ENCODE measurements at places on chromosomes 3 and 15.

- DNase-seq = no peak
These were observed 1.1 kb upstream of the GPR149 start for GRCh38 chr3:154431043-154431442.

DNA sequence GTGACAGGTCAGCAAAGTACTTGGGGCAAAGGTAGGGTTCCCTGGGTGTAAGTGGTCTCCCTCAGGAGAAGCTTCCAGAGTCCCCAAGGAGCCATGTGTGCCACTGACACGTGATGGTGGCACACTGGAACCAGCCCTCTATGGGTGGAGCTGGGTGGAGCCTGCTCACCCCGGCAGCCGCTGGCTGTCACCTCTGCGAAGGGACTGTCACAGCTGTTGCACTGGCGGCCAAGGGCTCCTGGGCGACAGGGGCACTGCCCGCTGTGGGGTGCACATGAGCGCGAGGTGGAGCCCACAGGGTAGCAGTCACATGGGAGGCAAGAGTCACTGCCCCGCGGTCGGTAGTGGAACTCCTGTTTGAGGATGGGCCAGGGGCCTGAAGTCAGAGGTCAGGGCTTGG, 12.0 kb downstream of the CELSR3 start:
- DNase-seq = no peak

DNA sequence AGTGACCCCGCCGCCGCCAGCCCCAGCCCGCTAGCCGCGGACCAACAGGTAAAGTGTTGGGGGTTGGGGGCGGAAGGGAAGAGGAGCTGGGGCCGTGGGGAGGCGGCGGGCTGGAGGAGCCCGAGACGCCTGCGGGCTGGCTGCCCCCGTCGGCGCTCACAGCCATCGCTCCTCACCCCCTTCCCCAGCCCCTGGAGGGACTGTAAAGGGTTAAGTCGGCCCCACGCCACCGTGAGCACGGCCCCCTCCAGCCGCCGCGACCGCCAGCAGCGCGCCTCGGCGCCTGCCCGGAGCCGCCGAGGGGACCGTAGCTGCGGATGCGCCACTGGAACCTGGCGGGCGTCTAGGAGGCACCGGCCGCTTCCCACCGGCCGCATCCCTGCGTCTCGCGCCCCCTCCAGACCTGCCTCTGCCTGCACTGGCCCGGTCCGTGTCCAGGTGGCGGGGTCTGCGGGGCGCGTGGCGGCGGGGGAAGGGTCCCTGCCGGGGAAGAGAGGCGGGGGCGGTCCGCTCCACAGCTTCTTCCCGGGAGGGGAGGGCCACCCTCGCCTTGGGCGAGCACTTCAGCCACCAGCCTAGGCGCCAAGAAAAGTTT, 522 bp downstream of the MED12L start:
- DNase-seq = no peak

- no peak for DNase-seq
These were observed 31.3 kb upstream of the FAH start for GRCh38 chr15:80121546-80121945.

- DNase-seq = no peak
These were observed 9.0 kb downstream of the ZIC4 start for GRCh38 chr3:147397155-147397874.

DNA sequence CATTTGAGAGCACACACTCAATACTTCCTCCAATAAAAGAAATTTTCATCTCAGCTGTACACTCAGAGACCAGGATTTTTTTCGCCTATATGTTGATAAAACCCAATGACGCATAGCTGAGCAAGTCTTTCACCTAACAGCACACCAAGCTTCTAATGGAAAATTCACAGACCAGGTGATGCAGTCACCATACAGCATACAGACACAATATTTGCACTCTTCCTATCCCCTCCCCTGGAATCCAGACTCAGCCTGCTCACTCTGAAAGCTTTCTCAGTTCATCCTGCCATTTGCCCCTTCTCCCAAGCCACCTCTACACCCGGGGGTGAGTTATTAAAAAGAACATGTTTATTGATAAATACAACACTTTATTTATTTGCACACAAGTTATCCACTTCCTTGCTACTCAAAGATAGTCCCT, 1.7 kb downstream of the TBC1D5 start:
- DNase-seq = no peak

GRCh38 chr15:73175382-73175781, 123.1 kb downstream of the NEO1 start:
- no peak for DNase-seq

GRCh38 chr3:130894130-130894985, 474 bp downstream of the ATP2C1 start:
- DNase-seq = no peak

- no peak for DNase-seq
These were observed 103.6 kb downstream of the ADAMTS9 start for GRCh38 chr3:64584179-64584578.

GRCh38 chr15:89381331-89381730, 46.7 kb upstream of the POLG start:
- no peak for DNase-seq

DNA sequence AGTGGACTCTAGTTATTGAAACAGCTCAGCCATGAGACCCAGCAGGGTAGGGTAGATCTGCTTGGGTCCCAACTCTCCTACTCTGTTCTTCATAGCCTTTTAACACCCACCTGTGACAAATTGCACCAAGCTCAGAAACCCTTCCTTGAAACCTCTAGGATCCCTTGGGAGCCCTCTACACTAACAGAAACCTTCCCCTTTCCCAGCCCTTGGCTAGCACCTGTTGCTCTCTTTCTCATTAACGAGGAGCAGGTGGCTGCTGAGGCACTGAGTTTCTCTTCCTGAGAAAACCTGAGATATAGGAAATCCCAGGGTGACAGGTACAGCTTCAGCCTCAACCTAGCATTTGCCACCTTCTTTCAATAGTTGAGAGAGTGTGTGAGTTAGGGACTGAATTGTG, 88.3 kb upstream of the CLSTN2 start:
- peak; percentile 95 for DNase-seq

DNA sequence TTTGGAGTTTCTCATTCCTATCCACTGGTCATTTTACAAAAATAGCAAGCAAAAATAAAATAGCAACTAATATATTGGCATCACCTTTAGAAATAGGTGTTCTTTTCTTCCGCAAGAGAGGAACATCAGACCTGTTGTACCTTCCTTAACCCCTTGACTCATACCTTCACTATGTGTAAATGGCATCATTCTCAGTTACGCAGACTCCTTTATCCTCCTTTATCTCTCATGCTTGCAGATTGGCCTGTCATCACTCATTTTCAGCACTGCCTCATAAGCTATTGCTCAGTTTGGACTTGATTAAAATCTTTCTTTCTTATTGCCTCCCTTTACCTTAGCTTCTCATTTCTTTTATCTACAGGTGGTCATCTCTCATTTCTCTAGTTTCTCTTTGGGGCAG, 21.4 kb downstream of the ARHGEF26 start:
- no peak for DNase-seq

DNA sequence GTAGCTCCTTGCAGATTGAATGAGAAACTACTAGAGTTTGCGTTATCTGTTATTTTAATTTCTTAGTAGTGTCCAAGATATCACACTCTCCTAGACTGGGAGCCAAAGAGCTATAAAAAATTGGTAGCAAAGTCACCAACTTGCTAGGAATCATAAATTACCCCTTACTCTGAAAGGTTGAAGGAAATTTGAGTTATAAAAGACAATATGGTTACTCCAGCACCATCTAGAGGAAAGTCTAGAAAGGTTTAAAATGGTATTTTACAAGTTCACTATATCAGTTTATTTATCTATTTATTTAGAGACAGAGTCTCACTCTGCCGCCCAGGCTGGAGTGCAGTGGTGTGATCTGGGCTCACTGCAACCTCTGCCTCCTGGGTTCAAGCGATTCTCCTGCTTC, 121.6 kb downstream of the RBPMS2 start:
- no peak for DNase-seq

DNA sequence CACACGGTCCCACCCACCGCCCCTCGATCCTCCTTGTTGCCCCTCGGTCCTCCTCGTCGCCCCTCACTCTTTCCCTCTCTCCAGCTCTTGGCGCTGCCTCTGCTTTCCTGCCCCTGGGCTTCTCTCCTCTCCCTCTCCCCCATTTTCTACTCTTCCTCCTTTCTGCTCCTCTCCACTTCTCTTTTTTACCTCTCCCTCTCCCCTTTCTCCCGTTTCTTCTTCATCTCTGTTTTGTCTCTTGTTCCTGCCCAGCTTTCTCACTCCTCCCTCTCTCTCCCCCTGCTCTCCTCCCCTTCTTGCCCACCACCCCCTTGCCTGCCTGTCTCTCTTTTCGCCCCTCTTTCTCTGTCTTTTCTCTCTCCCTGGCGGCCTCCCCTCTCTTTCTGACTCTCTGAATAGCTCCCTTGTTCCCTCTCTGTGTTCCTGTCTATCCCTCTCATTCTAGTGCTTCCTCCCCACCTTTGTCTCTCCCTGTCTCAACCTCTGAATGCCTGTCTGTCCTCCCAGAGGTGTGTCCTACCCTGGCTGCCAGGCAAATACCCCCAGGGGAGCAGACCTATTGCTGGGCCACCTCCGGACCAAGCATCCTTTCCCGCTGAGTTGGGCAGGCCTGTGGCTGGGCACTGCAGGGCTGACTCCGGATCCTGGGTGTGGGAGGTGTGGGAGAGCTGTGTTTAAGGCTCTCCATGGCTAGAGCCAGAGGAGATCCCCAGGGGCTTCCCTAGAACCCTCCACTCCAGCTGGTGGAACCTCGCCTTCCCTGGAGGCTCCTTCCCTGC, 41.0 kb downstream of the EPHB3 start:
- no peak for DNase-seq

DNA sequence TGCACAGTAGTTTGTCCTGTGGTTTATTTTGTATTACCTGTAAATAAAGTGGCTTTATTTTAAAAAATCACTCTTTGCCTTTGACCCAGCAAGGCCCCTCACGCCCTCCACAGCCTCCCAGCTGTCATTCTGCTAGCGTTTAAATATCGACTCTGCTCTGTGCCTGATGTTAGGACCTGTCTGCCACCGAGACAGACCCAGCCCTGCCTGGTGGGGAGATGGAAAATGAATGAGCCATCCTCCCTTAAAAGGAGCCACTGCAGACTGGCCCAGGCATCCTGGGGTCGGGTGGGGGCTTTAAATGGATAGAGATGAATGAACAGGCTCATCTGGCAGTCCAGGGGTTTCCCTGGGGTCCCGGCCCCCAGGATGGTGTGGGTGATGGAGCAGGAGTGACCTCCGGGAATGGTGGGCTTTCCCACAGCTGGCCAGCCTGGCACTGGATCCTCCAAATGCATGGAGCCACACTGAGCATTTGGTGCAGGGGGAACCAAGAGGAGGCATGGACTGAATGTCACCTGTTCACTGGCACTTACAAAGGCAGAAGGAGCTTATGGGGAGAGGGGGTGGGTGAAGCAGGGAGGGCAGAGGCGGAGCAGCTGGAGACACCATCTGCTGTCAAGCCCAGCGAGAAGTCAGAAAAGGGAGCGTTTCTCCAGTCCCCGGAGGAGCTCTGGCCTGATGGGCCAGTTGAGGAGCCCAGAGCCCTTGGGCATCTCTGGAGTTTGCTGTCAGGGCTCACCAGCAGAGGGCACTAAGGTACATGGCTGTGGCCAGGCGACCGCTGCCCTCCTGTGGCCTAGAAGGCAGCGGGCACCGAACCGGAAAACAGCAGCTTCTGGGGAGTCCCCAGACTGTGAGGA, 11.9 kb downstream of the GRM2 start:
- peak; percentile 12 for DNase-seq

DNA sequence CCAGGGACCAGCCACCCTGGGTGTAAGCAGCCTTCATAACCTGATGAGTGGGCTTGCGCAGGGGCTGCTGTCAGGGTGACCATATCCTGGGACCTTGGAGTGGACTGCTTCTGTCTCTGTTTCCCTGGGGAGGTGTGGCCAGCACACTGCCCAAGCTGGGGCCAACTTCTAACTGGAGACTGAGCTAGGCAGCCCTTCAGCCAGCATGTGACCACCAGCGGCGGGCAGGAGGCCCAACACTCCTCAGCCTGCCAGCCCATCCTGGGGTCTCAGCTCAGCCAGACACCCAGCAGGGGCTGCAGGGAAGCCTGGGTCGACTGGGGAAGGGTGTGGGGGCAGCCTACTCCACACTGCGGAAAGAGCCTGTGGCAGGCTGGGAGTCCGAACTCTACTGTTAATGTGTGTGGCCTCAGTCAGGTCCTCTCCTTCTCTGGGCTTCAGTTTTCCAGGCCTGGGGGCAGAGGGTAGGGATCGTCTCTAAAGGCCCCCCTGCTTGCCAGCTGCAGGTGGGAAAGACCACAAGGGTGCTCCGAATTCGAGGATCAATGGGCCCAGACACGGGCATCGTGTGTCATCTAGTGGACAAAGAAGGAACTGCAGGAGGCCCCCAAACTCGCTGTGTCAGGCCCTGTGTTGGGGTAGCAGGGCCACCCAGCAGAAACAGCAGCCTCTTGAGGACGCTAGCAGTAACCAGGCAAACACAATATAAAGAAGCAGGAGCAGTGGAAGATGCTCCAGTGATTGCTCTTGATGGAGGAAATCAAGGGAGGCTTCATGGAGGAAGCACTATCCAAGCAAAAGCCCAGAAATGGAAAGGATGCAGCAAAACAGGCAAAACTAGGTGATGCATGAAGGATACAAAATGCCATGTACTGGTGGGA, 2.0 kb upstream of the SEMA3G start:
- no peak for DNase-seq

DNA sequence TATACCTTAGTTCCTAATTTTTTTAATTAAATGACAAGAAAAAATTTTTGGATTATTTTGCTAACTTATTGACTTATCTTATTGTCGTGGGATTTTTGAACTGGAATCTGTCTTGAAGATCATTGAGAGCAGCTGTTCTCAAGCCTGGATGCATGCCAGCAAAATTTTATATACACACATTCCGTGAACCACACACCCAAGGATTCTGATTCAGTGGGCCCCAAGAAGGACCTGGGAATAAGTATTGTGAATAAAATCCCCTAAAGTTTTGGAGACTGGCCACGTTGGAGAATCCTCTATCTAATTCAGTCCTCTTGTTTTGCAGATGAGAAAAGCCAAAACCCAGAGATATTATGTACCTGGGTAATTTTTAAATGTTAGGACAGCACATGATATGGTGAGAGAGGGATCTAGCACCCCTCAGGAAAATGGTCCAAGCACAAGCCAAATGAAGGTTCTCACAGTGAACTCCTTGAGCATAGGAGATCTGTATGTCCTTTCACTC, 55.2 kb downstream of the UNC13C start:
- DNase-seq = no peak

- no peak for DNase-seq
These were observed 82.8 kb downstream of the FOXP1 start for GRCh38 chr3:71500696-71501095.

DNA sequence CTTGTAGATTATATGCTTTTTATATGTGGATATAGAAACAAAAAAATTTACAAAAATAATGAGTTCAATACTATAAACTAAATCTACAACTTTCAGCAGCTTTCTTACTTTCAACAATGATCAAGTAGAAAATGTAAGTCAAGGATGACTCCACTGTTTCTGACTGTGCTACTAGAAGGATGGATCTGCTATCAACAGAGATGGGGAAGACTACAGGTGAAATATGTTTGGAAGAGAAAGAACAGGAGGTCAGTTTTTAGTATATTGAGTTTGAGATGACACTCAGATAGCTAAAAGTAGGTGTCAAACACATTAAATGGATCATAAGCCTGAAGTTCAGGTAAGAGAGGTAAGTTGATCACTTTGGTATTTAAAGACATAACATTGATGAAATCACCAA, 107.5 kb downstream of the TBC1D5 start:
- DNase-seq = no peak

Measured in NCI-H2107 (cell line).